Right ventricle myocardium superior (tissue), 1 donor: ENCODE measurements at places on chromosomes 12 and 14. TPM values are rescaled to one million over a fixed set of nuclear protein-coding genes. Genes with fewer than 3 reads are reported as not detected.

PTPN21 gene
- 32.2 TPM for total RNA-seq

CEBPE gene
- not detected for total RNA-seq

DNA sequence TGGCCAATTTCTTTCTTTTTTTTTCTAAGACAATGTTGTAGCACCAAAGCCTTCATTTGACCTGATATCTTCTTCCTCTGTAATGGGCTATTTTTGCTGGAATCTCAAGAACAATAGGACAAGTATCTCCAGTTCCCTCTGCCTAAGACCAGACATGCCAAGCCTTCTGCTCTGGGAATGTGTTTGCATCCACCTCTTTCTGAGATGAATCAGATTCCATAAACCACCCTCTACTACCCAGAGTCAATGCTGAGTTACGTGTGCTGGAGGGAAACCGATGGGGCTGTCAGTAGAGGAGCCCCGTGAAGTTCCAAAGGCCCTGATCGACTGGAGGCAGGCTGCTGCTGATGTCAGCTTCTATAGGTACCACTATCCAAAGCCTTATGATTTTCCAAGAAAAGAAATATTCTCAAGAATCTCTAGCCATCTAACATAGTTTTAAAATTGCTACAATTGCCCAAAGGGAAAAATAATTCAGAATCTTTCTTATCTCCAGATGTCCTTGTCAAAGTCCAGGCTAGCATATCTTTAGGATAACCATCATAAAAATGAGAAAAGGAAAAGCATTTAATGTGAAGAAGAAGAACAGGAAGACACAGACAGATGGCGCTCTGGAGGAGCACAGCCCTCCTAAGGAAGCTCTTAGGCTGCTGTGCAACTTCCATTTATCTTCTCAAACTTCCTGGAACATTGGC, 101.9 kb downstream of the SLC8A3 start:
- no peak for DNase-seq

DNA sequence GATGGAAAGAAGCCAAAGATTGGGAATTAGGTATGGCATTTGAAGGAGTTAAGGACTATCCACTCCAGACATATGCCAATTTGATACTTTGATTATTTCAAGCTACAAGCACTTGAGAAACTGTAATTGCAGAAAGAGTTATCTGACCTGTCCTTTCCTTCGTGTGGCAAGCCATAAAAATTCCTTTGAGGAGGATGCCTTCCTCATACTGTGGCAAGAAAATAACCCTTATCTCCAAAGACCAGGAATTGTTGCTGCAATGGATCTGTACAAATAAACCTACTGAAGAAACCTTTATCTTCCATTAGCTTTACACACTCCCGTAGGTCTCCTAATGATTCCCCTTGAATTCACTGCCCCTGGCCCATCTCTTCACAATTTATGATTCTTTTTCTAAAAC, 165.1 kb upstream of the AMIGO2 start:
- no peak for DNase-seq

GRCh38 chr12:19234981-19235871, 105.7 kb downstream of the PLEKHA5 start:
- DNase-seq: no peak

DNA sequence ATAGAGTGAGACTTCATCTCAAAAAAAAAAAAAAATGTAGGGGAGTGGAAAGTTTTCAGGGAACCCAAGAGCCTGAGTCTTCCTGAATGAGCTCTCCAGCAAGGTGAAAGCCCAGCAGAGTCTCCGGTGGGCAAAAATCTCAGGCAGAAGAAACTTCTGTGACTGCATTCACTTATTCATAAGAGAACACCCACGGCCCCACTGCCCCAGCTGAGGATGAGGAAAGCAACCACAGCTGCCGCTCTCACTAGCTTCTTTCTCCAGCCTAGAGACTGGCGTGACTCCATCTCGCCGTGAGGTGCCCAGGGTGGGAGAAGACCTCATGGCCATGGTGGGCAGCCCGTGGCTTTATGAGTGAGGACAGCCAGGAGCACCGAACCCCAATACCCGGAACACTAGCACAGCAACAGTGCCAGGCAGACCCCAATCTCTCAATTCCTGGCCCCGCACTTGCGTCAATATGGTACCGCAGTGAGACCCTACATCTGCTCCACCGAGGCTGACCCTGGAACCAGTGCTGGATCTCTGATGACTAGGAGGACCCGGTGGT, 29.7 kb upstream of the DYNC1H1 start:
- DNase-seq: peak; percentile 20

DNA sequence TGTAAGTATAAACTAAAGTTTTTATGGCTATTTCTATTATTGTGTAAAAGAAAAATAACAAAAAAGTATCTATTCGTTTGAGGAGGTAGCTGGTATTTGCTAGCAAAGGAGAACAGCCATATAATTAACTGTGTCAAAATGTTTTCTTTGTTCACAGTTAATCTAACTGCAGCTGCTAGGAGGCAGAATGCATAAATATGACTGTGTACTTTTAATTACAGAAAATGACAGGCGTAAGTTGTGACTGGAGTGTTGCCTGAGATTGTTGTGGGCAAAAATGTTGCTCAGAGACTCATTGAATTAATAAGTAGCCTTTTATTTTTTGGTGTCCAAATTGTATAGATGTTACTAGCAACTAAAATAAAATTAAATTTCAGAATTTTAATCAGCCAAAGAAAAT, 33.5 kb downstream of the PTPRO start:
- no peak for DNase-seq

GRCh38 chr14:65574611-65575010, 162.1 kb downstream of the FUT8 start:
- DNase-seq: no peak

- no peak for DNase-seq
Measured at GRCh38 chr14:72704502-72704901, 189.4 kb downstream of the DPF3 start.

DNA sequence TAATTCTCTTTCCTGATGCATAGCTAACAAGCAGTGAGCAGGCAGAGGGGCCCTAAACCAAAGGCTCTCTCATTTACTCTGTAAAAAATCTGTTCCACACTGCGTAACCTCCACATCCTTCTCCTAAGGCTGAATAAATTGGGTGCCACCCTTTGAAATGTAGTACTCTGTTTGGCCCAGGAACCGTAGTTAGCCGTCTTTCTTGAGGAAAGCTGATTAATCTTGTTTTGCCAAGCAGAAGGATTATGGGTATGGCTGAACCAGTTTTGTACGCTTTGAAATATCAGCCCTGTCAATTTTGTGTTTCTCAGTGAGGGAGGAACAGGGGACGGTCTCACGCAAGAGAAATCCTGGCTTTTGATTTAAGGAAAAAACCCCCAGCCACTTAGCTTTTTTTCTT, 19.7 kb downstream of the EML1 start:
- no peak for DNase-seq

- DNase-seq: no peak
Measured at GRCh38 chr14:88729159-88729558, 63.6 kb downstream of the EML5 start.

- no peak for DNase-seq
Measured at GRCh38 chr12:100993916-100994450, 199.4 kb downstream of the ANO4 start.

DNA sequence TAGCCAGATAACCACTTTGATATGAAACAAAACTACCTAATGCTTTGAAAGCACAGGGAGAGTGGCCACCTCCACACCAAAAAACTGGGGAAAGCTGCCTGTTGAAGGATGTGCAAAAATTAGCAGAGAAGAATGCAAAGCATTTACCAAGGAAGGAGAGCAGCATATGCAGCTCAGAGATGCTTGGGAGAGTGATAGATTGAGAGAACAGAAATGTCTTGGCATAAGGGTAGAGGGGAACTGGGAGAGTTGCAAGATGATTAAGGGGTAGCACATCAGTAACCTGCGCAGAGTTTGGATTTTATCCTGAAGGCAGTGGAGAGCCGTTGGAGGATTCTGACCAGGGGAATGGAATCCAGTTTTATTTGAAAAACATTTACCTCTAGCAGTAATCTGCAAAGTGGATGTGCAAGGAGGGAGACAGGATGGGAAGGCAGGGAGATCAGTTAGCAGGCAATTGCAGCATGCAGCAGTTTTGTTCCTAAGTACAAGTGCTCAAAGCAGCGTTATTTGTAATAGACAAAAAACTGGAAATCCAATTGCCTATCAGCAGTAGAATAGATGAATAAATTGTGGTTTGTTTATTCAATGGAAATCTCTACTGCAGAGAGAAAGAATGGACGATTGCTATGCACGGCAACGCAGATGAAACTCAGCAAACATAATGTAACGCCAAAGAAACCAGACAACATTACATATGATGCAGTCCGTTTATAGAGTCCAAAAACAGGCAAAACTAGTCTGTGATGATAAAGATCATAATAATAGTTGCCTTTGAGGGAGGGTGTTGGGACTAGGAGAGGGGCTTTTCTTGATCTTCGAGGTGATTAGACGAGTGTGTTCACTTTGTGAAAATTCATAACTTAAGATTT, 81.5 kb downstream of the BHLHE41 start:
- DNase-seq: no peak

DNA sequence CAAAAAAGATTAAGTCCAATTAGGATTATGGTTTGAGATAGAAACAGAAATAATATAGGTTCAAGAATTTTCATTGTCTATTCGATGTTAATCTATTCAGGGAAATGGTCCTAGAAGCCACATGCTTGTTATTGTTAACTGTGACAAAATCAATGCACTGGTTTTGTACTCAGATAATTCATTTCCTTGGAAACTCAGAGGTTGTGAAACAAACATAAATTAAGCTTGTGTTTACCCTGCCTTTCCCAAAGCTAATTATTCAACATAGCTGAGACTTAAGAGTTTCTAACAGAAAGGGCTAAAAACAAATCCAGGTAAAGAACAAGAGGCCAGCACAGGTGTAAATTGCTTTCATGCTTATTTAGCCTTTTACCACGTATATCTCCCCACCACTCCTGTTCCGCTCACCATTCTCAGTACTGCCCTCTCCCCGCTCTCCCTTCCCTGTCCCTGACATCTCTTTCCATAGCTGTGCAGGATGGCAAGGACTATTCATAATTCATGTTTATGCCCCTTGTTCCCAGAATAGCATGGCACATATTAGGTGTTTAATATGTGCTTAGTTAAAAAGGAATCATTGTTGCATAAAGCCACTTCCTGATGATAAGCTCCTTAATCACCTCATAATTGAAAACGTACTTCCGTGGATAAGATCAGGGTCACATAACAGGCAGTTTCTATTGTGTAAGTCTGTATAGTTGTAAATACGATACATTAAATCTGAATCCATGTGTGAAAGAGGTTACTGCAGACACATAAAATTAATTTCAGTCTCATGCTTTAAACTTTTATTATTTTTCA, 131.8 kb upstream of the USP15 start:
- no peak for DNase-seq

DNA sequence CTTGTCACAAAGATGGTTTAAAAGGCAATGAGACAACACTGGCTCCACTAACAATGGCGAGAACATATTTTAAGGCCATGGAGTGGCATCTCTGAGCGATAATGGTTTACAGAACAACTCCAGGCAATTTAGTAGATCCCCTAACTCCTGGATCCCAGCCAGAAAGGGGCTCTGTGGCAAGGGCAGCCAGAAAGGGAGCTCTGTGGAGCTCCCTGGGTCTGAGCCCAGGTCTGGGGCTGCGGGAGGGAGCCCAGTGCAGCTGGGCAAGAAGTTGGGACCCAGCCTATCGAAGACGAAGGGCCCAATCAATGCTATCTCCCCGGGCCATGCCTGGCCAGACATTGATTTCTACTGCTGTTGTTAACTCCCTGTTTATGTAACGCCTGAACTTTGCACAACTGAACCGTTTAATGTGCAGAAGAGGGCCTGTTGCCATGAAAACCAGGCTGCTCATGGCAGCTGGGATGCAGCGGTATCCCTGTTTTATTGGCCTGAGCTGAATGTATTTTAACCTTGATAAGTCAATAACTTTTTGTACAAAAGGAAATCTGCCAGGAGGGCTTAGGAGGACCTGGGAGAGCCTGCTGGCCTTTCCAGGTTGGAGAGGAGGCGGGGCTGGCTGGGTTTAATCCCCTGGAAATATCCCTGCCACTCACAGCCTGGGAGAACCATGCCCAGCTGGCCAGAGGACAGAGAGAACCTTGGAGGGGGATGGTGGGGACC, 6.7 kb upstream of the FAM222A start:
- DNase-seq: no peak
